ENCODE measurements at places on chromosomes 11 and 22.

- no peak for DNase-seq
Measured at GRCh38 chr22:24416095-24416494, 11.3 kb upstream of the ADORA2A start.

GRCh38 chr22:42680648-42681047, 31.5 kb upstream of the CYB5R3 start:
- DNase-seq: no peak

- no peak for DNase-seq
Measured at GRCh38 chr11:43738600-43739409, 58.3 kb downstream of the HSD17B12 start.

DNA sequence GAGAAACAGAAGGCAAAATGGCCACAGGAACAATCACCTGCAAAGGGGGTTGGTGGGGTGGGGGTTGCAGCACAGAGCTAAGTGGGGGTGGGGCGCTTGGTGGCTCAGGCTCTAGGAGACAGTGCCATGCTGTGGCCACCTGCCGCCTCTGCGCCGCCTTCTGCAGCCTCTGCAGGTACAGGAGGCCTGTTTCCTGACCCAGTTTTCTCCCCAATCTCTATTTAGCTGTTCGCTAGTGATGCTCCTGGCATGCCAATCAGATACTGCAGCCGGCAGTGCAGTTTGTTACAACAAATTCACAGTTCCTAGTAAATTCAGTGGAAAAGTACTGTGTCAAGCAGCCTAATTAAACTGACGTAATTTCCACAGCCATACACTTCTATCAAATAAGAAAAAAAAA, 106.4 kb downstream of the SERGEF start:
- no peak for DNase-seq

- no peak for DNase-seq
Measured at GRCh38 chr22:27636716-27637508, 164.6 kb downstream of the MN1 start.

GRCh38 chr11:95301474-95301873, 70.5 kb upstream of the SESN3 start:
- DNase-seq: no peak

DNA sequence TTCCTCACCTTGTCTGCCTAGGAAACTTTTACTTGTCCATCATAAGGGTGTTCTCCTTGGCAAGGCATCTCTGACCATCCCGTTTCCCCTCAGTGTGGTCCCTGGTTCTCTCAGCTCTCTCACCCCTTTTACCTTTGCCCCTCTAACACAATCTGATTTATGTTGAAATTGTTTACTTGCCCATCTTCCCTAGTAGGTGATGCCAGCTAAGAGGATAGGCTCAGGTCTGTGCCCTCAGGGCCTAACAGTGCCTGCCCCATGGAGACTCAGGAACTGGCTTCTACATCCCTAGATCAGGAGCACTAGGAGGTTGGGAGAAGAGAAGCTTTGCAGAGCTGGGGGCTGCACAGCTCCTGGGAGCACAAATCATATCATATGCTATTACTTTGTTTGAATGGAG, 21.1 kb upstream of the ALG8 start:
- no peak for DNase-seq

Data from GM13977 (cell line).